ENCODE measurements at places on chromosomes 7 and 10.

DNA sequence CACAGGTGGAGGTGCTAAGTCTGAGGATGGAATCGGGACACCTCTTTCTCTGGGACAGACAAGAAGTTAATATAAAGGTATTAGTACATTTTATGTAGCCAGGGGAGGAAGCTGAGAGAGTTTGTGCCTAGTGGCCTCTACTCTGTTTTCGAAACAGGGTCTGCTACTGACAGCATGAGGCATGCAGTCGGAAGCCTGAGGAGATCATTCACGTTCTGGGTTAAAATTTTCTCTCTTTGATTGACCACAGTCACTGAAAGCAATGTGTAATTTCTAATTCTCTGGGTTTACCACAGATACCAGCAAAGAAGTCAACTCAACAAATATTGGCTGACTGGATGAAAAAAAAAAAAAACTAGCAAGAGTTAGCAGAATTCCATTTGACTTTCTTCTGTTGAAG is 53.3 kb upstream of the KCTD7 start:
- no peak for DNase-seq

GRCh38 chr7:48741545-48741944 is 182.8 kb upstream of the CDC14C start:
- DNase-seq = no peak

- DNase-seq = peak; percentile 53
Measured at GRCh38 chr10:61313460-61313859, 139.7 kb downstream of the TMEM26 start.

- no peak for DNase-seq
Measured at GRCh38 chr10:131571865-131572264, 260.3 kb upstream of the TCERG1L start.

DNA sequence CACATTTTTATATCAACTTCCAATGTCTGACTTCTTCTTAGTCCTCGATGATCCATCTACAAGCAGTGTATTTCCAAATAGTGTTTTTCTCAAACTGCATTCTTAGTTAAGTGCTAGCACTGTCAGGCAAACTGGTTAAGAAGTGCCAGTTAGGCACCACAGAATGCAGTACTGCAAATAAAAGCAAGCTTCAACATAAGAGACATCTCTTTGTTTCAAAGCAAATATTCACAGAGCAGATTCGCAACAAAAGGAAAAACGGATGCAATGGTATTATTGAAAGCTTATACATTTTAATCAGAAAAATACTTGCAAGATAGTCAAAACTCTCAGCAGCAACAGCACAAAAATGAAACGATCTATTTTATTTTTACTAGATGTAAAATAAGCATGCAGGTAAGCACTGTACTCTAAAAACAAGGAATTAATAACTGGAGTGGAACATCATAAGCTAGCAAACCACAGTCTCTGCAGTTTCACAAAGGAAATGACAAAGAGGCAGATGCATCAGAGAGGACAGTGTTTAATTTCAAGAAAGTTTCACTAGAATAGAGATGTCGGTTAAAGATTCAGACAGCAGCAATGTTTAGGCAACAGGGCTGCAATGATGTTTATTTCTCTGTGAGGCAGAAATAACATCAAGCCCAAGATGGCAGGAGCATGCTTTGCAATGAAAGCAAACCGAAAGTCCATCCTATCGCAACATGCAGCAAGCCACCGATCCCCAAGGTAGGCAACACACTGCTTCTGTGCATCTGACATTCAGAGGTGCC is 82.0 kb downstream of the FGFR2 start:
- no peak for DNase-seq

- no peak for DNase-seq
Measured at GRCh38 chr10:77907462-77907861, 19.1 kb downstream of the DLG5 start.

- no peak for DNase-seq
Measured at GRCh38 chr7:94142281-94142680, 138.1 kb upstream of the BET1 start.

DNA sequence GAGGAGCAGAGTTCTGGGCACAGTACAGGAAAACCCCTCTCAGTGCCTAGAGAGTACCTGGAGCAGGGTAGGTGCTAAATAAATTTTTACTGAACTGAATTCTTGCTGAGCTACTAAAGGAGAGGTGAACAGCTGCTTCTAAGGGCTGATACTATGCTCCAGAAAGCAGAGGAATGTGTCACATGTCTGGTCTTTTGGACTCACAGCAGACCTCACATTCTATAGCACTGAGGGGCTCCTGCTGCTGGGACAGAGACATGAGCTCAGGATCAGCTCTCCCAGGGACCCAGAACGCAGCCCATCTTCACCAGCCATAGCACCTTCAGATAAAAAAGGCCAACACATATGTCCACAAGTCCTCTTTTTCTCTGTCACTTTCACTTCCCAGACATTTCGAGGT is 133.0 kb upstream of the KLF14 start:
- DNase-seq = no peak

DNA sequence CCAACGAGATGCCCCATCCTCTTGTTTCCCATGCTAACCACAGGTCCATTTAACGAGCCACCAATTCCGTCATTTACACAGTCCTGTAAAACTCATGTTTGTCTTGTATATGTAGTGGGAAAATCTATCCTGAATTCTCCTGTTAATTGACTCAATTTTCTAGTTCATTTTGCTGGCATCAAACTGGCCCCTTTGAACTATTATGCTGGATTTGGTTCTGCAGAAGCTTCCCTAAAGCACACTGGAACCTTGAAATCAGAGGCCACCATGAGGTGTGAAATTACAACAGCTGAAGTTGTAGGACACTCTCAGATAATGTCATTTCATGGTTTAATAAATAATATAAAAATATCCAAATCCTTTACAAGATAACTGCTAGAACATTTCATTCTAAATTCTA is 129.8 kb upstream of the AKR1E2 start:
- no peak for DNase-seq

- DNase-seq = no peak
Measured at GRCh38 chr10:83886871-83887270, 252.4 kb upstream of the GHITM start.

DNA sequence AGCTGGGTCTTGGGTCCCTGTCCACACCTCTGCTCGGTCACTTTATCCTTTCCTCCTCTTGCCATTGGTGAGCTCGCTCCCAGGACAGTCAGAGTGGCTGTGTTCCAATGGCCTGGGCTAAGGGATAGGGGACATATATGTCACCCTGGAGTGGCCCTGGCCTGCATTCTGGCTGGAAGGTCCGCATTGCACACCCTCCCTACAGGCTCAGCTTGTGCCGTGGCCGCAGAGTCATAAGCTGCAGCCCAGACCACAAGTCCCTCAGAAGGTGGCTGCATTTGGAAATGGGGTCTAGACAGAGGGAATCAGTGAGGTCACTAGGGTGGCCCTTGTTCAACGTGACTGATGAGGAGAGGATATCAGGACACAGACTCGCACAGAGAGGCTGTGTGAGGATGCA is 363.8 kb upstream of the SHH start:
- no peak for DNase-seq

DNA sequence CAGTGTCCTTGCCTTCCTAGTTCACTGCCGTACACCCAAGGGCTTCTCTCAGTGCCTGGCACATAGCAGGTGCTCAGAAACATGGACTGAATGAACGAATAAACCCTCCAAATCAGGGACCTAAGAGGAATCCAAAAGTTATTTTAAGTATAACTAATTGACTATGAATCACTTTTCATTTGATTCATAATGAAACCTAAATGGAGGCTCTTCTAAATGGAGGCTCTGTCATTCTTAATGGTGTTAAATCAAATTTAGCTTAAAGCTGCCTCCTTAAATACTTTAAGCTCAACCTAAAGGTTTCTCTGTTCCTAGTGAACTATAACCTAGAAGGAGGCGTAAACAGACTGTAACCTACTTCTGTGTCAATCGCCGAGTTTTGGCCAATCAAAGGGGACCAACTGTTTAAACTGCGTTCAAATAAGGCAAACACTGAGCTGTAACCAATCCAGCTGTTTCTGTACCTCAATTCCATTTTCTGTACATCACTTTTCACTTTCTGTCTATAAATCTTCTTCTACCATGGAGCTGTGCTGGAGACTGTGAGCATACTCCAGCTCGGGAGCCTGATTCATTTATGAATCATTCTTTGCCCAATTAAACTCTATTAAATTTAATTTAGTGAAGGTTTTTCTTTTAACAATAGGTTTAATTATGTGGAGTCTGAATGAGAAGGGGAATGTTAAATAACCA is 11.0 kb downstream of the PYROXD2 start:
- DNase-seq = peak; percentile 67

DNA sequence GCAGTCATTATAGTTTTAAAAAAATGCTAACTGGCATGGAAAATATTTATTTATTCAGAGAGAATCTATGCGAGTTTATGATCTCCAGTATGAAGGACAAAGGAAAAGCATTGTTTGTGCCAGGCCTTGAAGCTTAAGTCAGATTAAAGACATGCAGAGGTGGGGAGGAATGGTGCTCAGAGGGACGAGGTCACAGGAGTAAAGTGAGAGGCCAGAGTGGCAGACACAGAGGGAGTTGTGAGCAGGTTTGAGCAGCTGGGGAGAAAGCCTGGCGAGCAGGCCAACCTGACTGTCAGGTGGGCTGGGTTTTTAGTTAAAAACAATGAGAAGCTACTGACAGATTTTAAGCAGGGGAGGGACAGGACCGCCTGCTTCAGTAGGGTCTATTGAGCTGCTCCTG is 6.8 kb upstream of the CCNY start:
- no peak for DNase-seq

DNA sequence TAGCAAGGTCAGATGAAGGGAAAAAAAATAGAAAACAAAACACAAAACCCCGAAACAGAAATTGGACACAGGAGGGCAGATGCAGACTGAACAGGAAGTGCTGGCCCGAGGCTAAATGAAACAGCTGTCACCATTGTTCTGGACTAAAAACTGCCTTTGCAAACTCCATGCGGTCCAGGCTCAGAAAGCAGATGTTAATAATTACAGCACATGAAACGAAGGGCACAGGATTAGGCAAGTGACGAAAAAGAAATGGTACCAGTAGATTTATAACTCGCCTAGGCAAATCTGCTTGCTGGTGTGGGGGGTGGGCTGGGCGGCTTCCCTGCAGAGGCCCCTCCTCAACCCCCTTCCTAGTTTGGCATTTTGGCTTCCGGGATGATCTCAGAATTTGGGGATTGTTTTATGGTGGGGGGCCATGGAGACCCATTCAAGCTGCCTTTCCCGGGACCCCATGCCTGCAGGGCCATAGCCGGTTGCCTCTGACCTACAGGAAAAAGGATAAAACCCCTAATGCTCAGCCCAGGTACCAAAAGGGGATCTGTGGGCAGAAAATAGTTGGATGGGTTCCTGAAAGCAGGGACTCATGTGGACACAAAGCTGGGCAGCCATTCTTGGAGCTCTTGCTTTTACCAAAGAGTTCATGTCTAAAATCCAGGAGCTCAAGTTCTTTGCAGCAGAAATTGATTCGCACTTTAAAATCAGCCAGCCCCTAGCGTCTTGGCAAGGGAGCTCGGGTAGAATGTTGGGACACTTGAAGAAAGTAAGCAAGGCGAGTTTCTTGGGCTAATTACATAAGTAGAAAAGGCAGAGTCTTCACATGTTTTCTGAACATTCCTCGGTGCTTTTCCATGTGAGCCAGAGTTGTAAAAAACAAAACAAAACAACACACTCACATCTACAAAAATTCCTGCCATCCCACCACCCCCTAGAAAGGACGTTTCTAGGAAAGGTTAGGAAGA is 39.0 kb upstream of the EMX2 start:
- peak; percentile 47 for DNase-seq

GRCh38 chr7:12638851-12639456 is 48.5 kb upstream of the ARL4A start:
- peak; percentile 49 for DNase-seq

Measured in EH (cell line).